ENCODE measurements at places on chromosomes 13 and 19. TPM values are rescaled to one million over a fixed set of nuclear protein-coding genes. Genes with fewer than 3 reads are reported as not detected.

Gene OR10H1
- total RNA-seq: not detected

Gene LRRC8E
- total RNA-seq: 7.4 TPM

Gene FOSB
- 13.0 TPM for total RNA-seq

Gene TMIGD2
- total RNA-seq: not detected

Gene SOX1
- total RNA-seq: not detected

Gene ZNF571
- 2.6 TPM for total RNA-seq

Gene ZNF492
- total RNA-seq: 0.32 TPM

Gene CEACAM21
- total RNA-seq: not detected

Gene NLRP7
- not detected for total RNA-seq

Gene NHLRC3
- 17.7 TPM for total RNA-seq

Gene TMEM238
- total RNA-seq: not detected

Gene CLC
- total RNA-seq: not detected

All from fibroblast of villous mesenchyme (primary cell).